Right lobe of liver (tissue), 6 donors: ENCODE measurements at places on chromosomes 4 and X. TPM values are rescaled to one million over a fixed set of nuclear protein-coding genes. Genes with fewer than 3 reads are reported as not detected.

GRCh38 chr4:38581426-38582106 lies 82.4 kb upstream of the KLF3 start:
- DNase-seq: no peak
- no peaks in the 10 kb centered on the region for H3K27me3 ChIP-seq
- no peak overlapping the region for H3K27ac ChIP-seq
- H3K36me3 ChIP-seq: no peaks in the 10 kb centered on the region

Gene MGAT4D
- total RNA-seq: not detected

Gene ADGRG2
- 3.0 TPM for total RNA-seq

GRCh38 chr4:27090406-27090805 lies 229.8 kb downstream of the STIM2 start:
- H3K27me3 ChIP-seq: no peaks in the 10 kb centered on the region
- no peaks in the 10 kb centered on the region for H3K4me1 ChIP-seq
- H3K27ac ChIP-seq: no peak overlapping the region
- no peaks in the 10 kb centered on the region for H3K36me3 ChIP-seq
- DNase-seq: no peak
- H3K4me3 ChIP-seq: no peak overlapping the region

GRCh38 chr4:10180927-10181744 lies 64.5 kb upstream of the WDR1 start:
- DNase-seq: no peak
- H3K36me3 ChIP-seq: no peaks in the 10 kb centered on the region
- no peak overlapping the region for H3K4me3 ChIP-seq
- H3K27ac ChIP-seq: no peak overlapping the region
- no peaks in the 10 kb centered on the region for H3K27me3 ChIP-seq

DNA sequence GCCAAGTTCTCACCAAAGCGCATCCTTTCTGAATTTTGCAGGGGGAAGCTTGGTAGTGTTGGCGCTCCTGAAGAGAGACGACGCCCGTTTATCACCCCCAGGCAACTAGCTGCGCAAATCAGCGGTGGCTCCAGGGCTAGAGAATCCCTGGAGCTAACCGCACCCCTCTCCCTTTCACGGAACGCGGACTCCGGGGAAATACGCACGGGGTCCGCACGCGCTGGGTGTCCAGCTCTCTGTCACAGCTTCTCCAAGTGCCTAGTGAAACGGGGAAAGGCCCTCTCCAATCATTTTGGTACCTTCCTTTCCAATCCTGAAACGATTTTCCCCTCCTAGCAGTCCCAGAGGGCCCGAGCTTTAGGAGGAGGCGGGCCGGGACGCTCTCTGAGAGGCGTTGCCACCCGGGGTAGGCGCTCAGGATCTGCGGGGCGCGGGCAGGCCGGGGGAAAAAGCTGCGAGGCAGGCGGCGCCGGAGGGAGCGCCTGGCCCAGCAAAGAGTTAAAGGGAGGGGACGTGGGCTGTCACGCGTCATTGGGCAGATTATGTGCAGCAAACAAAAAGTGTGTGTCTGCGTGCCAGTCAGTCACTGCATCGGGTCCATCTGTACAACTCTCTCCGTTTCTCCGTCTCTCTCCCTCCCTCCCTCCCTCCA lies at the start of gene PRDM8:
PRDM8 (plus strand) TSS at position 582 of the 652 bp plus-strand sequence. CDS start 2,578 bp downstream, outside the sequence.
- peaks cover 27% of the 10 kb centered on the region for H3K27me3 ChIP-seq
- H3K27ac ChIP-seq: no peak within 1 kb of the TSS
- no peaks in the 10 kb centered on the region for H3K36me3 ChIP-seq
- DNase-seq: no peak
- peaks cover 9% of the 10 kb centered on the region for H3K4me1 ChIP-seq

Gene FAM114A1
- 72.9 TPM for total RNA-seq

DNA sequence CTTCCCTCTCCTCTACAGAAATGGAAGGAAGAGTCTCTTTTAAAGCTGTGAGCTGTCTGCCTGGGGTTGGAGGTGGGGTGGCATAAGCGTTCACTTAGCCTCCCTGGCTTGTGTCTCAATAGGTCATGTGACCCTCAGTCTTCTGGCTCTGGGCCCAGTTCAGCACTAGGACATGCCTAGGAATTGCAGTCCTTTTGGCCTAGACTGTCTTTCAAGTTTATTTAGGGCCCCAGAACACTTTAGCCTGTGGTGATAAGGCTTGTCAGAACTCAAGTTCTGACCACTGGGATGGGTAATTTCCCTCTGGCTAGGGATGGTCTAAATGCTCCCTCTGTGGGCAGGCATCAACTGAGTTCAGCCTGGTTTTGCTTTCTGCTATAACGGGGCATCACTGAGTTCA lies 34.3 kb upstream of the ARMCX4 start:
- no peak overlapping the region for H3K27ac ChIP-seq
- no peak overlapping the region for H3K4me3 ChIP-seq
- DNase-seq: no peak
- no peaks in the 10 kb centered on the region for H3K27me3 ChIP-seq

Gene GPR119
- total RNA-seq: not detected

Gene CENPVL2
- total RNA-seq: not detected

DNA sequence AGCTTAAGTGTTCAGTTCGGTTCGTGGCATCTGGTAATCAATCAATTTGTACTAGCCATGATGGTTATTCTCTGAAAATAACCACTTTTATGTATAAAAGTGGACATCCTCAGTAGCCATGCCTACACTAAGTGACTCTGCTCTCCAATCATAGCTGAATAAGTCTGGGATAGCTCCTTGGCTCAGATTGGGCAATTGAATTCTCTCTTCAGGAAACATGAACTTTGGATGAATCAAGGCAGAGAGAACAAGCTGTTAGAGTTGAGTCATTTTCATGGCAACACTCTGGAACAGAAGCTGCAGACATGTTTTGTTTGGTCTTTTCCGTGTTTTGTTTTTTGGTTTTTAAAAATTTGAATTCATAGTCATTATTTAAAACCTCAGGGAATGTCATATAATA lies 66.8 kb upstream of the TMEM164 start:
- DNase-seq: no peak
- H3K27me3 ChIP-seq: no peaks in the 10 kb centered on the region
- H3K4me1 ChIP-seq: no peaks in the 10 kb centered on the region
- no peaks in the 10 kb centered on the region for H3K36me3 ChIP-seq
- no peak overlapping the region for H3K27ac ChIP-seq

Gene BMPR1B
- 0.51 TPM for total RNA-seq

DNA sequence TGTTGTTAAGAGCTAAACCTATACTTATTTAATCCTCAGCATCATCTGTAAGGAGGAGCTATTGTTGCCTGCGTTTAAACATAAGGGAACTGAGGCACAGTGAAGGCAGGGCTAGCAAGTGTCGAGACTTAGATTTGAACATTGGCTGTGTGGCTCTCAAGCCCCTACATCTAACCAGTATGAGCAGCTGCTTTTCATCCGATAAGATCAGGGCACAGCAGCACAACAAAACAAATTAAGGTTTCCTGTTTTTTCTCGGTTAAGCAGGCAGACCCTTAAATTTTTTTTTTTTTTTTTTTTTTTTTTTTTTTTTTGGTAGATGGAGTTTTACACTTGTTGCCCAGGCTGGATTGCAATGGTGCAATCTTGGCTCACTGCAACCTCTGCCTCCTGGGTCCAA lies 35.6 kb downstream of the RAB40A start:
- no peaks in the 10 kb centered on the region for H3K27me3 ChIP-seq
- no peaks in the 10 kb centered on the region for H3K36me3 ChIP-seq
- H3K4me3 ChIP-seq: no peak overlapping the region
- no peak overlapping the region for H3K27ac ChIP-seq
